ENCODE measurements at places on chromosomes 6 and 20.

DNA sequence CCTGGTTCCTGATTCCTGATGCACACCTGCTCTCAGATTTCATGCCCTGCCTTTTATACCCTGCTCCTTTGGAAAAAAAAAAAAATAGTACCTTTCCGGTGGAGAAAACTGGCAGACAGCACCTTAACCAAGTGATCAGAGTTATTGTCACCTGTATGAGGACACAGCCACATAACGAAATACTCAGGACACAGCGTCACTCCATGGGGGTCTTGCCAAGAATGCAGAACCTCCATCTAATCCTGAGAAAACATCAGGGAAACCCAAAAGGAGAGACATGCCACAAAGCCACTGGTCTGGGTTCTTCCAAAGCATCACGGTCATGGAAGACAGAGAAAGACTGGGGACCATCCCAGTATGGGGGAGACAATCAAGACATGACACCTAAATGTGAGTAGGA is 29.1 kb downstream of the BFSP1 start:
- no peak for DNase-seq

DNA sequence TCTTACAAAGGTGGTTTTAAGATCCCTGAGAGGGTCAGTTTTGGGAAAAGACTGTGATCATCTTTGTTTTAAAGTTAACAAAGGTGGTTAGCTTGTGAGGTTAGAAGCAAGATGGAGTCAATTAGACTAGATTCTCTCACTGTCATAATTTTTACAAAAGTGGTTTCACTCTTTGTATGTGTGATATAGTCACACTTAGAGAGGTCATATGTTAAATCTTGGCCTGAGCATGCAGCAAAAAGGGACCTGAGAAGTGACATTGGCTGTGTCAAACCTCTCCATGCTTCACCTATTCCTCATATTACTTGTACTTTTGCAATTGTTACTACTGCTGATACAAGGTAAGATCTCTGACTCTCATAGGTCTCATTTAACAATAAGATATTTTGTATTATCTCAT is 368.0 kb downstream of the TBC1D32 start:
- no peak for DNase-seq

GRCh38 chr6:103516336-103516735 is 1343.4 kb downstream of the HACE1 start:
- no peak for DNase-seq

- DNase-seq, result no peak
Measured at GRCh38 chr20:3276680-3277015, 37.7 kb upstream of the SLC4A11 start.

DNA sequence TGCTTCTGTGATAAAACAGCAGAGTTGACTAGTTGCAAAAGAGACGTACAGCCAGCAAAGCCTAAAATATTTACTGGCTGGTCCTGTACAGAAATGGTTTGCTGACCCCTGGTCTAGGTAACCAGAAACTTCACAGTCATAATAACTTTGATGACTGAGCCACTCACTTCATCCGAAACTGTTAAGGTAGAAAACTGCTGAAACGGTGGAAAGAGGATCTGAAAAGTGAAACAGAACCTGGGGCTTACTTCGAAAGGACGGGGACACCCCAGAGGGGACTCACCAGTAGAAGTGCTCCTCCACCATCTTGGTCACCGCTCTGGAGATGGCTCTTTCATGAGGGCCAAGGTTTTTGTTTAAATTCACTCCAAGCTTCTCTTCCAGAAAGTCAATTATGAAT is 16.4 kb downstream of the FAXC start:
- no peak for DNase-seq

GRCh38 chr6:168154263-168154917 is 75.4 kb upstream of the FRMD1 start:
- no peak for DNase-seq

- no peak for DNase-seq
Measured at GRCh38 chr6:34813028-34813713, 21.3 kb downstream of the BLTP3A start.

DNA sequence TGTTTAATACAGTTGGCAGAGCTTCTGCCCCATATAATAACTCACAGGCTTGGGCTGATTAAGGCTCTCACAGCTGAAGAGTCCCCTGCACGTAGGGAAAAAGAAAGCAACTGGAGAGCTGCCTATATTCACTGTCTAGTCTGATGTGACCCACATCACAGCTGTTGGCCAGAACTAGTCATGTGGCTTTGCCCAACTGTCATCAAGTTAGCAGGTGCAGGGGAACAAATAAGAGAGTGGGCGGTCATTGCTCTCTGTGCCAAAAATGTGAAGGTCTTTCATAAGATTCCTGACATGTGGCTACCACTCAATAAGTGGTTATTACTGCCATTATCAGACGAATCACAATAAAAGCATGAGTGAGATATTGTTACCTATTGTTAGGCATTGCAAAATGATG is 665.2 kb downstream of the DOK5 start:
- DNase-seq, result no peak

DNA sequence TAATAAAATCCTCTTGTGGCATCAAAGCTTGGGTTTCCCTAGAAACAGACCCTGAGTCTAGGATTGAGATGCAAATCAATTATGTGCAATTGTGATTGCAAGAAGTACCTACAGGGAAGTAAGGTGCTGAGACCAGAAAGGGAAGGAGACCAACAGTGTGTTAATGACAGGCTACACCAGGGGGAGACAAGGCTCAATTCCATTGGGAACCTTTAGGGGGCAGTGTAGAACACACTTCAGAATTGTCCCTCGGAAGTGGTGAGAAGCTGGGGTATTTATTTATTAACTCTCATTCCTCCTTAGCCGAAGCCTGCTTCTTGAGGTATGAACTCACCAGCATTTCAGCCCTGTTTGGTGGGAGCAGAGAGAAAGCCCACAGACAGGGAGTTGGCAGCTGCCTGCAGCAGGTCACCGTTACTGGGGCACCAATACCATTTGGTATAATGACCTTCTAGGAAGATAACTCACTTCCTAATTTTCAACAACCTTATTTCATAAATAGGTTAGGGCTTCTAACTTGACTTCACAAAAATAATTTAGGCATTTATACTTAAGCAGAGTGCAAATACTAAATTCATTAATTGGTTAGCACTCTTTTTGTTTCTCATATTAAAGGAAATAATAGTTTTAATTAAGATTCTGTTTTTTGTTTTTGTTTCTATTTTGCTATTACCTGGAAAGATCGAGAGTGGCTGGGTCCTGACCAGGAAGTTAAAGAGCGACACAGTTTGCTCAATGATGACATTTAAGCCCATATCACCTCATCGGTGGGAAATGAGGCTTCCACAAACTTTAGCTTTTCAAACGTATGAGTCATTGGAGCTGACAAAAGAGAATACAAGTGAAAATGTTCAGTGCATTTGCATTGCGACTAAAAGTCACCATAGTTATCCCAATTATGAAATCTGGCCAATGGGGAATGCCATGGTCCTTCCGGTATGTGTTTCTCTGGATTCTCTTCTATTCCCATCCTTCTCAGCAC is 94.8 kb downstream of the BTBD3 start:
- no peak for DNase-seq

DNA sequence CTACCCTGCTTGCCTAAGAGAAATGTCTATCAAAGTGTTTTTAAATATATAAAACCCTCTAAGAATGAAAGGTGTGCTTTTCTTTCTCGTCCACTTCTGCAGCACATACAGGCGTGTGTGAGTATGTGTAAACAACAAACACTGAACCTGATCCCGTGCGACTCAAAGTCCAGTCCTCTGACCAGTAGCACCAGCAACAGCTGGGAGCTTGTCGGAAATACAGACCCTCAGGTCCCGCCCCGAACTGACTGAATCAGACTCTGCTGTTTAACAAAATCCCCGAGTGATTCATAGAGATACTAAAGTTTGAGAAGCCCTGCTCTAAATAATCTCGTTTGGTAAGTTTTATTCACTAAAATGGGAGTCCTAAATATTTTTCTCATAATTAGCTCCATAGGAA is 208.0 kb upstream of the KCNQ5 start:
- DNase-seq, result no peak

DNA sequence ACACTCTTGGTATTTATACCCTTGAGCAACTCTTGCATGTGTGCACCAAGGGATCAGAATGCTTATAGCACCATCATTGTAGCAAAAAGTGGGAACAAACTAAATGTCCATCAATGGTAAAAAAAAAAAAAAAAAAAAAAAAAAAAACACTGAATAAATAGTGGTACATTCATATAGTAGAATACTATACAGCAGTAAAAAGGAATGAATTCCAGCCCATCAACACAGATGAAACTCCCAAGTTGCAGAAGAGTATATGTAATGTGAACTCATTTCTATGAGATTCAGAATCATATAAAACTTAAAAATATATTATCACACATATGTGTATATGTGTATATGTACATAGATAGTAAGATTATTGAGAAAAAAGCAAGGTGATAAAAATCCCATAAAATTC is 291.6 kb downstream of the CLIC5 start:
- no peak for DNase-seq

DNA sequence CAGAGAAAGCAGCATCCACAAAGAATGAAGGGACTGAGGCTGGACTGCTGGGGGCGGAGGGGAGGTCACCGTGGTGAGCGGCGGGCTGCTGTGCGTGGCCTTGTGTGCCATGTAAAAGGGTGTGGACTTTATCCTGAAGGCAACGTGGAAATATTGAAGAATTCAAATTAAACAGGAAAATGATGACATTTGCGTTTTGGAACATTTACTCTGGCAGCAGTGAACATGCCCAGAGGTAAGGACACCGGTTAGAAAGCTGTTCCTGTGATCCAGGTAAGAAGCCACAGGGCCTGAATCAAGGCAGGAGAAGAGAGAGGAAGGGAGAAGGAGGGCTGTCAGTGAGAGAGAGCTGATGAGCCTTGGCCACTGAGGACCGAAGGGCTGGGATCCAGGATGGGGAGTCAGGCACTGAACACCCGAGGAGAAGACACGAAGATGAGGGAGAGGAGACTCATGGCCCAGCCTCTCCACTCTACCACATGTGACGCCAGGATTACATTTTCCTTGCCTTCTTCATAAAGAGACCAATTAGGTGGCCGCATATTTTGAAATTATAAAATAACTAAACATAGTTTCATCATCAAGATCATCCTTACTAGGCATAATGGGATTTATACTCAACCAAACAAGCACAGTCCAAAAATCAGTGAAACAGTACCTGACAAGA is 58.4 kb downstream of the TRAM2 start:
- DNase-seq, result no peak

DNA sequence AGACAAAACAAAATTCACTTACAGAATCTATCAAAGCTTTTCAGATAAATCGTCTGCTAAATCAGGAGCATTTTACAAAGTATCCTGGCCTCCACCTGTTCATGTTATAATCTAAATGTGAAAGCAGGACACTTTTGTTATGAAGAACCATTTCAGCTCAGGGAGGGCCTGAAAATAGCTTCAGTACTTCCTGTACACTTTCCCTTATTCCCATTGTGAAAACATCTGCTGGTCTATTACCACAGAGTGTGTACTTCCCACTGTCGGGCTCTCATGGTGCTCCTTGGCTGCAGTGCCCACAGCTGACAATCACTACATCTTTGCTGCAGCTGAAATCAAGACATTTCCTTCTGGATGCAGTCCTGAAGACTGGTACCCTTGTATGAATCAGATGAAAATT is 128.1 kb downstream of the OPRM1 start:
- no peak for DNase-seq

DNA sequence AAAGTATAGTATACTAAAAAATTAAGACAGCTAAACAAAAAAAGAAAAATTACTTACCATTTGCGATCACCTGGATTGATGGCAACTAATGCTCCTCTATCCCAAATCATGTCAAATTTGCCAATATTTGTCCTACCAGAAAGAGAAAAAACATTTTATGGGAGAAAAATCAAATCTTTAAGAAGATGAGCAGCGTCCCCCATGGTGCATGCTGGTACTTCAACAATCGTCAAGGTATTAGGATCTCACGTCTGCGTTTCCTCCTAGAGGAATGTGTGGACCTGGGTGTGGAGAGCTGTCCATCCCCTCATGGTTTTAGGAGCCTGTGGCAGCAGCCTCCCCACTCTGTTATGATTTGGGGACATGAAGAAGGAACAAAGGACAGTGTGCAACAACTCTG is 16.0 kb downstream of the TPMT start:
- no peak for DNase-seq

DNA sequence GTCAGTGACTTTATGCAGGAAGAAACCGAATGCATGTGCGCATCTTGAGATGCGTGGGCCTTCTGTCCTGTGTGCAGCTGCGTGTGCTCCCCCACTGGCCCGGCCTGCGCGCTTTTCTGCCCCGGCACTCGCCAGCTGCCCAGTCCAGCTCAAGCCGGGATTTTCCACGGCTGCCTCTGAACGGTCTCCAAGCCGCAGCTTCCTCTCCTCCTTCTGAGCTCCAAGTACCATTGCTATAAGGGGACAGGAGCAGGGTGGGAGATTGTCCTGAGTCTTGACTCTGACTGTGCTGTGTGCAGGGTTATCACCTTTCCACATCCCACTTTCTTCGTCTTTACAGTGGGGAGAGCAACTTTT is 302.8 kb downstream of the THBS2 start:
- DNase-seq, result no peak

GRCh38 chr6:164200071-164200470 is 785.6 kb downstream of the QKI start:
- DNase-seq, result no peak

- no peak for DNase-seq
Measured at GRCh38 chr6:161066511-161066910, 74.9 kb downstream of the MAP3K4 start.

DNA sequence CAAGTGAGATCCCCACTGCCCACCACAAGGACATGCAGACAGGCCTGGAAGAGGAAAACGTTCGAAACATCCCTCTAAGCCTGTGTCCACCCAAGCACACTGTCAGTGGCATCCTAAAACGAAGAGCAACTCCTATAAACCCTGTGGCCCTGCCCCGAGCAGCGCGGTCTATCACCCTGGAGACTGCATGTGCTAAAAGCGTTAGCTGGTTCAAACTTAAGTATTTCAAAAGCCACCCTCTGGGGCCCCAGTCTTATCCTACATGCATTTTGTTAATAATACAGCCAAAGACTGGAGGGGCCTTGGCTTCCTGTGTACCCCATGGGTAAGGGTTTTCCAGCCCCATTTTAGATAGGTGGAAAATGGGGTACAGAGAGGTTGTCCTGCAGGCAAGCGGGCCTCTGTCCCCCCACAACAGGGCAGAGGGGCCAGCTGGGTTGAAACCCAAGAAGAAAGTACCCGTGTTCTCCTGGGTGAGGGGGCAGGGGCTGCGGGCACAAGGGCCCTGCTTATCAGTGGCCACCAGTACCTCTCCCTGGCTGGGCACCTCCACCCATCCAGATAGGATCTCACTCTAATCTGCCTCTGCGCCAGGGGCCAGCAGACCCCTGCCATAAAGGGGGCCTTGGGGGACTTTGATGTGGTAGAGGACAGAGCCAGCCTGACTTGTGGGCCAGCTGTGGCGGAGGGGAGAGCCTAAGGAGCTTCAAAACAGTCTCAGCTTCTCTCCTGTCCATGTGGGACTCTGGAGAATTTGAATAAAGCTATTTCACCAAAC is 28.3 kb downstream of the PREX1 start:
- no peak for DNase-seq

- no peak for DNase-seq
Measured at GRCh38 chr20:23072892-23073586, 13.1 kb downstream of the CD93 start.

DNA sequence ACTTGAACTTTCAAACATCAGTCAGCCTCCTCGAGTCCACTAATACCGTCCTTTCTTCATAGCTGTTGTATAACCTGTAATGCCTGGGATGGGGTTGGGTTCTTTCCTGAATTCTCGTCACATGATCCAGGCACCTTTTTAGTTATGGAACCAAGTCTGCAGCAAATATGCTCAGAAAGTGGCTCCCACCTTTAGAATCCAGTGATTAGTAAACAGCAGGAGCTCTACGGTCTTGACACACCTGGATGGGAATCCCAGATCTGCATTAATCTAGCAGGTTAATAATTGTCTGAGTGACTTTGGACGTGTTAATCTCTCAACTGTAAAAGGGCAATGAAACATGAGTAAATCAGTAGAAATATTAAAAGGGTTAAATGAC is 729 bp upstream of the ZHX3 start:
- DNase-seq, result no peak
